ENCODE measurements at places on chromosomes 5 and 9. TPM values are rescaled to one million over a fixed set of nuclear protein-coding genes. Genes with fewer than 3 reads are reported as not detected.

DEPDC1B gene
- total RNA-seq, result 0.36 TPM

GRCh38 chr5:155193483-155194107 is 180.0 kb downstream of the KIF4B start:
- DNase-seq, result no peak

DNA sequence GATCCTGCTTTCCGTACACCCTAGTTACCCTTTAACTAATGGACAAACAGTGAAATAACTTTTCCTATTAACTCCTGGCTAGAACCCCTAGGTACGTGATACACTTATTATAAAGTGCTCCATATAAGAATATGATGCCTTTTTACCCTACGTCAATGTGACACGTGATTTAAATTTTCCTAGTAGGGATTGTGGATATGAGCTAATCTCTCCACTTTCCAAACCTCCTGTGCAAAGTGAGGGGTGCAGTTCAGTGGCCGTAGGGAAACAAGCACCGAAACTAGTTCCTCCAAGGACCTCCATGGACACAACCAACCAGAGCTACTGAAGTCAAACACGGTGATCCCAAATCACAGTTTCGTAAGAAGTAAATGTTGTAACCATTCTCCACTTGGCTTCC is 19.3 kb downstream of the NFIB start:
- no peak for DNase-seq

DNA sequence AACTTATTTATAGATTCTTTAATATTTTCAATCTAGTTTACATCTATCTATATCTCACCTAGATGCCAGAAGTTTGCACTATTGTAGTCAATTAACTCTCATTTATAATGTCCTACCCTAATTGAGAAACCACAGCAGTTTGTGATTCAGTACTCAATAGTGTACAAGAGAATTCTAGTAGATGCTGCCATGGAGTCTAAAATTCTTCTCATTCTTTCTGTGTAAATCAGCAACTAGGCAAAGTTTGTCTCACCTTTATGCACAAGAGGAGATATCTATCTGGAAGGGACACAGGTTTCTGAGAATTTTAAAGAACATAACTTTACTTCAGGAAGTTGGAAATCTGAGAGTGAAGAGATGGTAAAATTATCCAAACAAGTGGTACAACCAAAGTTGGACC is 173.0 kb upstream of the FBXL7 start:
- DNase-seq, result no peak

- no peak for DNase-seq
Observed at GRCh38 chr9:81814401-81814793, 113.8 kb upstream of the SPATA31D4 start.

GRCh38 chr5:152004095-152004494 is 79.4 kb upstream of the GLRA1 start:
- DNase-seq, result no peak

- no peak for DNase-seq
Observed at GRCh38 chr5:139155333-139155732, 42.8 kb downstream of the SIL1 start.

- no peak for DNase-seq
Observed at GRCh38 chr5:31477516-31477915, 54.4 kb downstream of the DROSHA start.
